ENCODE measurements at places on chromosomes 2 and 18.
A peak's percentile ranks its signal among the peaks of the same experiment; 100 is the strongest.

GRCh38 chr18:59219672-59220163, at the start of gene GRP:
GRP (plus strand) TSS chr18:59220158; CDS start chr18:59220266, 108 bp downstream.
- no peaks in the 10 kb centered on the region for H3K36me3 ChIP-seq
- DNase-seq: no peak
- H3K4me1 ChIP-seq: no peaks in the 10 kb centered on the region
- H3K4me3 ChIP-seq: no peak within 1 kb of the TSS
- H3K27ac ChIP-seq: no peak within 1 kb of the TSS
- H3K27me3 ChIP-seq: peaks cover 65% of the 10 kb centered on the region

DNA sequence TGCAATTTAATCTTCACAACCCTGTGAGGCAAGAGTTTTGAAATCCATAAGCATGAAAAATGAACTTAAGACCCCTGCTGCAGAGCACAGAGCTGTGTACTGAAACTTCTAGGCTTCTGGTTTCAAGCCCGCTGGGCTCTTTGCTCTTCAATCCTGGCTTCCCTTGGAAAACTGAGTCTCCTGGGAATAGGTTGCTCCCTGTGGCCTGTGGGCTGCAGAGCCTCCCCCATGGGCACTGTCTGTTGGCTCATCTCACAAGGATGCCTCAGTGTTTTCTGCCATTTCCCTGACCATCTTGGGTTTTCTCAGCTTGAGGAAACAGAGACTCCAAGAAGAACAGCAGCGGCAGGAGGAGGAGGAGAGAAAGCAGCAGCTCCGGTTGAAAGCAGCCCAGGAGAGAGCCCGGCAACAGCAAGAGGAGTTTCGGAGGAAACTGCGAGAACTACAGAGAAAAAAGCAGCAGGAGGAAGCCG, 44.5 kb downstream of the SUMO1 start:
- no peak overlapping the region for H3K4me3 ChIP-seq
- no peak overlapping the region for H3K27ac ChIP-seq
- no peak for DNase-seq
- H3K27me3 ChIP-seq: no peaks in the 10 kb centered on the region

GRCh38 chr2:160077912-160078810, 15.7 kb upstream of the PLA2R1 start:
- no peak overlapping the region for H3K27ac ChIP-seq
- H3K27me3 ChIP-seq: no peaks in the 10 kb centered on the region
- H3K4me3 ChIP-seq: no peak overlapping the region
- H3K4me1 ChIP-seq: peaks cover 7% of the 10 kb centered on the region
- no peaks in the 10 kb centered on the region for H3K36me3 ChIP-seq

- H3K36me3 ChIP-seq: no peaks in the 10 kb centered on the region
- H3K27ac ChIP-seq: no peak overlapping the region
- DNase-seq: no peak
- H3K4me3 ChIP-seq: no peak overlapping the region
- H3K27me3 ChIP-seq: no peaks in the 10 kb centered on the region
Measured at GRCh38 chr2:224731665-224732064, 15.5 kb upstream of the CCDC195 start.

DNA sequence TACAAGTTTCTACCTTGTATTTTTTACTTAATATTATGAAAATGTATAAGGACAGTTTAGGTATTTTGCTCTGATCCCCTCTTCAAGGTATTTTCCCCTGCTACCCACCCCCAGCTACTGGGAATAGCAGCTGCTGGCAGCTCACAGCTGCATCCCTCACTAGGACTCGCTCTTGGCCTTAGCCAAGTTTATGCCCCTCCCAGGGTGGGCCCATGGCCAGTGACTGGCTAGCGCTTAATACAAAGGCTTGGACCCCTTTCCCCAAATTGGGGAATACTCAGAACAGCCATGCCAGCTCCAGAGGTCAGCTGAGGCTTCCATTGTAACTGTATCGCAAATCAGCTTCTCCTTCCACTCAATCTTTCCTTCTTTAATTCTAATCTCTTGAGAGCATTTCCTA, 131.3 kb downstream of the GFPT1 start:
- no peaks in the 10 kb centered on the region for H3K27me3 ChIP-seq
- no peak overlapping the region for H3K27ac ChIP-seq
- no peaks in the 10 kb centered on the region for H3K36me3 ChIP-seq

GRCh38 chr18:37662099-37662498, 96.5 kb upstream of the CELF4 start:
- H3K36me3 ChIP-seq: no peaks in the 10 kb centered on the region
- no peak for DNase-seq
- H3K27me3 ChIP-seq: no peaks in the 10 kb centered on the region
- H3K4me3 ChIP-seq: no peak overlapping the region
- no peak overlapping the region for H3K27ac ChIP-seq
- H3K4me1 ChIP-seq: no peaks in the 10 kb centered on the region

- peak overlapping the region; percentile 65 for H3K27ac ChIP-seq
- no peak for DNase-seq
- no peaks in the 10 kb centered on the region for H3K27me3 ChIP-seq
- H3K36me3 ChIP-seq: no peaks in the 10 kb centered on the region
Measured at GRCh38 chr18:36441426-36442240, 144.1 kb downstream of the FHOD3 start.

GRCh38 chr2:169461143-169461542, 18.2 kb upstream of the BBS5 start:
- H3K36me3 ChIP-seq: no peaks in the 10 kb centered on the region
- H3K27ac ChIP-seq: no peak overlapping the region
- no peaks in the 10 kb centered on the region for H3K27me3 ChIP-seq
- H3K4me1 ChIP-seq: no peaks in the 10 kb centered on the region
- no peak overlapping the region for H3K4me3 ChIP-seq

GRCh38 chr2:134988994-134989605, 58.1 kb downstream of the MAP3K19 start:
- H3K4me1 ChIP-seq: no peaks in the 10 kb centered on the region
- no peak for DNase-seq
- H3K27ac ChIP-seq: no peak overlapping the region
- no peaks in the 10 kb centered on the region for H3K36me3 ChIP-seq

DNA sequence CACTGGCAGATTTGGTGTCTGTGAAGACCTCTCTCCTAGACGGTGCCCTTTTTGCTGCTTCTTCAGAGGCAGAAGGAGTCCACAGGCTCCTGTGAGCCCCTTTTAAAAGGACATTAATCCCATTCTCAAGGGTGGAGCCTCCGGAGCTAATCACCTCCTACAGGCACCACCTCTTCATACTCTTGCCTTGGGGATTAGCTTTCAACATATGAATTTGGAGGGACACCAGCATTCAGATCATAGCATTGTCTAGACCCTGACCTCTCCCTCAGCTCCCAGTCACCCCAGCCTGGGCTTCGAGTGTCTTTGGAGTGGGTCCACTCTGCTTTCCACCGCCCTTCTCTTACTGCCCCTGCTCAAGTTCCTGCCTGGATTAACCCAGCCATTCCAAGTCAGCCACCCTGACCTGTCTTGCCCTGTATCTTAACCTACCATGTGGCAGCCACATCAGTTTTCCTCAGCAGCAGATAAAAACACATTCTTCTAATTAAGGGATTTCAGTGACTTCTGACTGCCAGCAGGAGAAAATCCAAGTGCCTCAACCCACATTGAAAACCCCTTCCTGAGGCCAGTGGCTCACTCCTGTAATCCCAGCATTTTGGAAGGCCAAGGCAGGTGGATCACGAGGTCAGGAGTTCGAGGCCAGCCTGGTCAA, 6.1 kb upstream of the NCL start:
- no peak overlapping the region for H3K27ac ChIP-seq
- no peak overlapping the region for H3K4me3 ChIP-seq
- peaks cover 1% of the 10 kb centered on the region for H3K4me1 ChIP-seq
- no peaks in the 10 kb centered on the region for H3K27me3 ChIP-seq
- no peaks in the 10 kb centered on the region for H3K36me3 ChIP-seq
- no peak for DNase-seq

GRCh38 chr18:61926532-61926931, 33.7 kb upstream of the RNF152 start:
- no peaks in the 10 kb centered on the region for H3K27me3 ChIP-seq
- H3K4me3 ChIP-seq: no peak overlapping the region
- no peak for DNase-seq
- no peaks in the 10 kb centered on the region for H3K36me3 ChIP-seq
- no peak overlapping the region for H3K27ac ChIP-seq
- no peaks in the 10 kb centered on the region for H3K4me1 ChIP-seq

DNA sequence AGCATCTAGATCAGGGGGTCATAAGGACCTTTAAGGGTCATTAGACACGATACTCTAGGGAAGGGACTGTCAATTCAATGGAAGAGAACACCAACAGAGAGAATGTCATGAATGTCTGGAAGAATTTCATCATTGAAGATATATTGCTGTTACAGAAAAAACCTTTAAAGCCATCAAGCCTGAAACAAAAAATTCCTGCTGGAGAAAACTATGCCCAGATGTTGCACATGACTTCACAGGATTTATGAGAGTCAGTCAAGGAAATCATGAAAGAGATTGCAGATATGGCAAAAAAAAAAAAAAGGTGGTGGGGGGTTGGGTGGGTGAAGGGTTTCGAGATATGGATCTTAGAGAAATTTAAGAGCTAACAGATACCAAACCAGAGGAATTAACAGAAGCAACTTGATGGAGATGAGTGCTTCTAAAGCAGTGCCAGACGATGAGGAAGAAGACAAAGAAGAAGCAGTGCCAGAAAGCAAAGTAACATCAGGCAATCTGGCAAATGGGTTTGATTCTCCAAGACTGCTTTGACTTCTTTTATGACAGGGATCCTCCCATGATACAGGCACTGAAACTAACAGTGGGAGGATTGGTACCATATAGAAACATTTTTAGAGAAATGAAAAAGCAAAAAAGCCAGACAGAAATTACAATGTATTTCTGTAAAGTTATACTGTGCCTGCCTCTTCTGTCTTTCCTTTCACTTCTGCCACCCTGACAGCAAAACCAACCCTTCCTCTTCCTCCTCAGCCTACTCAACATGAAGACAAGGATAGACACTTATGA, 28.5 kb downstream of the MAP4K3 start:
- H3K4me3 ChIP-seq: no peak overlapping the region
- no peaks in the 10 kb centered on the region for H3K27me3 ChIP-seq
- H3K27ac ChIP-seq: no peak overlapping the region
- H3K36me3 ChIP-seq: no peaks in the 10 kb centered on the region
- H3K4me1 ChIP-seq: peaks cover 61% of the 10 kb centered on the region
- DNase-seq: no peak

DNA sequence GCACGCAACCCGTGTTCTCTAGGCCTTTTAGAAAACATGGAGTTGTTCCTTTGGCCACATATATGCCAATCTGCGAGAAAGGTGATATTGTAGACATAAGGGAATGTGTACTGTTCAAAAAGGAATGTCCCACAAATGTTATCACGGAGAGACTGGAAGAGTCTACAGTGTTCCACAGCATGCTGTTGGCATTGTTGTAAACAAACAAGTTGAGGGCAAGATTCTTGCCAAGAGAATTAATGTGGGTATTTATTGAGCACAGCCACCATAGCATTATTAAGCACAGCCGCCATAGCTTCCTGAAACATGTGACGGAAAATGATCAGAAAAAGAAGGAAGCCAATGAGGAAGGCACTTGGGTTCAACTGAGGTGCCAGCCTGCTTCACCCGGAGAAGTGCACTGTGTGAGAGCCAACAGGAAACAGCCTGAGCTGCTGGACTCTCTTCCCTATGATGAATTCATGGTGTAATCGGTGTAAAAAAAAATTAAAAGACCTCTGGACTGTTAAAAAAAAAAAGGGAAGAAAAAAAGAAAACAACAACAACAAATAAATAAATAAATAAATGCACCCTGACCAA, 29.0 kb upstream of the REL start:
- peak; percentile 30 for DNase-seq
- no peaks in the 10 kb centered on the region for H3K4me1 ChIP-seq
- no peak overlapping the region for H3K27ac ChIP-seq
- no peak overlapping the region for H3K4me3 ChIP-seq
- no peaks in the 10 kb centered on the region for H3K36me3 ChIP-seq

GRCh38 chr2:11720752-11721151, 25.7 kb upstream of the LPIN1 start:
- no peaks in the 10 kb centered on the region for H3K27me3 ChIP-seq
- no peak overlapping the region for H3K27ac ChIP-seq
- no peak overlapping the region for H3K4me3 ChIP-seq

DNA sequence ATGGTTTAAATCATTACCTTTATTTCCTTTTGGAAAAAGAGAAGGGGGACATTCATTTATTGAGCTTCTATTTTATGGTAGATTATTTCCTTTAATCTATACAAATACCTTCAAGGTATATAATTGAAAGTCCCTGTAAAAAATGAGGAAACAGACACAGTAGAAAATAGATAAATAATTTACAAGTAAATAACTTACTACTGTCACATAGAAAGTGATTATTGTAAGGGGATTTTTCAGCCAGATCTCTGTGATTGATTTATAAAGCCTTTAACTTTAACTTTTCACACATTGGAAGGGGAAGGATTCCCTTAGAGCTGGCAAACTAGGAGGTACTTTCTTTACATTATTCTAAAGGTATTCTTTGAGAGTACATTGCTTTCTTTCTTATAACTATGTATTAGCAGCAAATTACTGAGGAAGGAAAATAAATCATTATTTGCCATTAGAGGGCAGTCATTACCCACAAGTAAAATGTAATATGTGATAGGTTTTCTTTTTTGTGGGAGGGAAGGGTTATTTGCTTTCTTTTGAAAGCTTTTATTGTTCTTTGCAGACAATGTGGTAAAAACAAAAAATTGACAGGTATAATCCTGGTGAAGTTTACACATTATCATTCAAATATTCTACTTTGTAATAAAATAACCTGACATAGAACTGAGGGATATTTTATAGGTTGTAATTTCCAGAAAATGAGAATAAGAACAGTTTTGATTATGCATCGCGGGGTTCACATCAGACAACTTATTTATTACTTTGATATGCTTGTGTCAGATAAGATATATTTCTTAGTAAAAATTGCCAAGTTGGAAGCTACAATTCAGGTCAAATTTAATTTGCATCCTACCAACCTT, 24.8 kb upstream of the RPE start:
- no peak overlapping the region for H3K27ac ChIP-seq
- no peak overlapping the region for H3K4me3 ChIP-seq
- no peaks in the 10 kb centered on the region for H3K27me3 ChIP-seq
- no peaks in the 10 kb centered on the region for H3K4me1 ChIP-seq
- DNase-seq: no peak
- no peaks in the 10 kb centered on the region for H3K36me3 ChIP-seq

DNA sequence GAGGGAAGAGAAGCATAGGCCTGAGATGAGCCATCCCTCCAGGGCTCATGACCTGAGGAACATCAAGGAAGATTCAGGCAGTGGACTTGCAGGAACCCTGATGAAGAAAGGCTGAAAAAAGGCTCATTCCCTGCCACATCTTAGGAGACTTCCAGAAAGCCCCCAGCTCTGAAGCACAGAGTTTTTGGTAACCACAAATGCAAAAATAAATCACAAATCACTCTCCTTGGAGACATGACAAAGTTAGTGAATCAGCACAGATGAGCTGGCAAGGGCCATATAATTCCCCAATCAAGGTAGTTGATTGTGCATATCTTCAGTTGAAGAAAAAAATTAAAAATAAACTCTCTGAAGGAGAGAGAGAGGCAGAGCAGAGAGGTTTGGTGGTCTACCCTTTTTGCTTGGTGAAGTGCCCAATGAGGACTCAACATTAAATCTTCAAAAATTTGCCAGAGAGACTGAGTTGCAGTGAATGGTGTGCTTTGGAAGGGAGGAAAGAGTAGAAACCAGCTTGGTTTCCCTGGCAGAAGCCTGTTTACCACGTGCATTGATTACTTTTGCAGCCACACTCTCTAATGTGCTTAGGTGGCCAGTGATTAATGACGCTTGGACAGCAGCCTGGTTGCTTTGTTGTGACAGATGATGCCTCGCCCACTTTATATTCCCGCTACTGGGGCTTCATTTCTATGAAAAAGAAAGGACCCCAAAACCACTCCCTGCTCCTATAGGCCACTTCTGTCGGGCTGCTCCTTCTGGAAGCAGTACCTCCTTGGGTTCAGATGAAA, 257.4 kb upstream of the SLC14A2 start:
- no peak for DNase-seq
- H3K27me3 ChIP-seq: no peaks in the 10 kb centered on the region
- H3K36me3 ChIP-seq: no peaks in the 10 kb centered on the region
- H3K4me3 ChIP-seq: no peak overlapping the region

Data from tibial nerve (tissue), 4 donors.